ENCODE measurements at places on chromosomes 2 and 18.

- no peak for DNase-seq
These were observed 231.1 kb upstream of the ZNF804A start for GRCh38 chr2:184367211-184367610.

DNA sequence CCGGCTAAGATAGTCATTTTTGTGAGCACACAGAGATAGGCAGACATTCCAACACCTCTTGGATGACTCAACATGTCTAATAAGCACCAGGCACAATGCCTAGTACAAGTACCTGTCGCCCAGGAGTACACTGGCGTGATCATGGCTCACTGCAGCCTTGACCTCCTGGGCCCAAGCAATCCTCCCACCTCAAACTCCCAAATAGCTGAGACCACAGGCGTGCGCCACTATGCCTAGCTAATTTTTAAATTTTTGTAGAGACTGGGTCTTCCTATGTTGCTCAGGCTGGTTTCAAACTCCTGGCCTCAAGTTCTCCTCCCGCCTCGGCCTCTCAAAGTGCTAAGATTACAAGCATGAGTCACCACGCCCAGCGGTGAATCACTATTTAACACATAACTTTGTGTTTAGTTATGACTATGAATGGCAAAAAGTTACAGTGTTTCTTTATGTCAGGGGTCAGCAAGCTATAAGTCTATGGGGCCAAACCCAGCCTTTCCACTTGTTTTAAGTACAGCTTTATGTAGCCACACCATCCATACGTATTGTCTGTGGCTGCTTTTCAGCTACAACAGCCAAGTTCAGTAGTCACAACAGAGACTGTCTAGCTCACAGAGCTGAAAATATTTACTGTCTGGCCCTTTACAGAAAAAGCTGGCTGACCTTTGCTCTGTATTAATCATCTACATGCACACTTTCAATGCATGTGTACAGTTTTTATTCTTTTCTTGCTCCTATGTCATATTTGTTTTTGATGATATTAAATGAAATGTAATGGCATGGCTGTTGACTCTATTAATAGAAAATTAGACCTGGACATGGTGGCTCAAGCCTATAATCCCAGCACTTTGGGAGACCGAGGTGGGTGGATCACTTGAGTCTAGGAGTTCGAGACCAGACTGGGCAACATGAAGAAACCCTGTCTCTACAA, 18.7 kb downstream of the ORC2 start:
- DNase-seq = no peak

DNA sequence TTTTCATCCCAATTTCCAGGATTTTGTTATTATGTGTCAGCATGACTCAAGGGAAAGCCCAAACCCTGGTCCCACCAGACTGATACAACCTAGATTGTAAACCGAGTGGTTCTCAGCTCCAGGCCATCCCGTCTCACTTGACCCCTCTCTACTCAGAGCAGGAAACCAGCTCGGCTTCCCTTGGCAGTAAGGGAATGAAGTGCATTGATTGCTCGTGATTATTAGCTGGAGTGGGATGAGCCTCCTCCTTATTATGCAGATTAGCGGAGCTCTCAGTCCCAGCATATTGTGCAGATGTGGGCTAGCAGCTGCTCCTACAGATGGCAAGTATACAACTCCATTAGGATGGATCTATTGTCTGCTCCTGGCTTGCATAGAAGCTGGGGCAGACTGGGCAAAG, 167.6 kb downstream of the LNPK start:
- DNase-seq = peak; percentile 6

GRCh38 chr2:212730994-212731393, 192.4 kb upstream of the ERBB4 start:
- no peak for DNase-seq

DNA sequence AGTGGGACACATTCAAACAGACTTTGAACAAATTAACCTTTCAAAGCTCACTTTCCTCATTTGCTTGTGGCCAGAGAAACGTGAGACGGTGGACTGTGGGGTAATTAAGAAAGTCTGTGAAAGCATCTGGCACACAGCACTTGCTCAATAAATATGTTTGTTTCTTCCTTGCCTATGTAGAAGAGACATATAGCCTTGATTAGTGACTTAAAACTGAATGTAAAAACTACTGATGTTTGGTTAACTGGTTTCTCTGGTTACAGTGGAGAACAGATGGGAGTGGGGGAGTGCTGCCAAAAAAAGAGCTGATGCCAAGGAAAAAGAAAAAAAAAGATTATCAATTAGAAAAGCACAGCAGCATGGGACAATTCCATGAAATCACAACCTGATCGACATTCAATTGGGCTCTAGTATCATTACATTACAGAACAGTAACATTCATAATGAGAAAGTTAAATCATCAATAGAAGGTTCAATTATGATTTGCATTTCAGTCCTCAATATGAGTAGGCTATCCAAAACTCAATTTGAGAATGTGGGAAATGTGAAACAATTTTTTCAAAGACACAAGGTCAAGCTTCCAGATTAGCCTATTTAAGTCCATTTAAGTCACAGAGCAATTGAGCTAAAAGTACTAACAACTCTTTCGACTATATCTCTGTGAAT, 14.7 kb downstream of the CUL3 start:
- peak; percentile 37 for DNase-seq

Measured in Ammon's horn (tissue), 1 donor.